ENCODE measurements at places on chromosomes 2 and 18. TPM values are rescaled to one million over a fixed set of nuclear protein-coding genes. Genes with fewer than 3 reads are reported as not detected.
A peak's percentile ranks its signal among the peaks of the same experiment; 100 is the strongest.

INHA gene
- 0.65 TPM for total RNA-seq

TPGS2 gene
- 99.3 TPM for total RNA-seq

RAMP1 gene
- total RNA-seq = not detected

GRCh38 chr2:36633470-36634092 lies 35.6 kb upstream of the FEZ2 start:
- no peaks in the 10 kb centered on the region for H3K36me3 ChIP-seq
- no peak overlapping the region for H3K4me3 ChIP-seq
- H3K27ac ChIP-seq = no peak overlapping the region
- H3K27me3 ChIP-seq = no peaks in the 10 kb centered on the region
- DNase-seq = no peak

- H3K27me3 ChIP-seq = no peaks in the 10 kb centered on the region
- no peak overlapping the region for H3K4me3 ChIP-seq
- no peak overlapping the region for H3K27ac ChIP-seq
- peaks cover 21% of the 10 kb centered on the region for H3K4me1 ChIP-seq
- H3K36me3 ChIP-seq = no peaks in the 10 kb centered on the region
Observed at GRCh38 chr2:36394804-36395203, 39.2 kb downstream of the CRIM1 start.

DNA sequence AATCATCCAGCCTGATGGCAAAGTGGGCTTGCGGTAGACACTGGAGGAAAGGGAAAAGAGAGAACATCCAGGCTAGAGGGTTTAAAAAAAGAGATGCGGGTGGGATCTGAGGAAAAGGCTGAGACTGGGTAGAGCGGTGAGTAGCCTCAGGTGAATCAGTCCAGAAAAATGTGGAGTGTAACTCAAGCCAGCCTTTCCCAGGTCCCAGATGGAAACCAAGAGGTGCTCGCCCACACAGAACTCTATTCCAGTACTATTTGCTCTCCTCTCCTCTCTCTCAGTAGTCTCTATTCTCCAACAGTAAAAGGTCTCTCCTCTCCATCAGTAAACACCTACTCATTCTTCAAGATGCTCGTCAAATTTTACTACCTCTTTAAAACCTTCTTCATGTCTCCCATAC lies 38.3 kb upstream of the NRP2 start:
- H3K27ac ChIP-seq = no peak overlapping the region
- no peaks in the 10 kb centered on the region for H3K27me3 ChIP-seq
- H3K4me1 ChIP-seq = peaks cover 2% of the 10 kb centered on the region
- DNase-seq = no peak
- H3K4me3 ChIP-seq = no peak overlapping the region

DNA sequence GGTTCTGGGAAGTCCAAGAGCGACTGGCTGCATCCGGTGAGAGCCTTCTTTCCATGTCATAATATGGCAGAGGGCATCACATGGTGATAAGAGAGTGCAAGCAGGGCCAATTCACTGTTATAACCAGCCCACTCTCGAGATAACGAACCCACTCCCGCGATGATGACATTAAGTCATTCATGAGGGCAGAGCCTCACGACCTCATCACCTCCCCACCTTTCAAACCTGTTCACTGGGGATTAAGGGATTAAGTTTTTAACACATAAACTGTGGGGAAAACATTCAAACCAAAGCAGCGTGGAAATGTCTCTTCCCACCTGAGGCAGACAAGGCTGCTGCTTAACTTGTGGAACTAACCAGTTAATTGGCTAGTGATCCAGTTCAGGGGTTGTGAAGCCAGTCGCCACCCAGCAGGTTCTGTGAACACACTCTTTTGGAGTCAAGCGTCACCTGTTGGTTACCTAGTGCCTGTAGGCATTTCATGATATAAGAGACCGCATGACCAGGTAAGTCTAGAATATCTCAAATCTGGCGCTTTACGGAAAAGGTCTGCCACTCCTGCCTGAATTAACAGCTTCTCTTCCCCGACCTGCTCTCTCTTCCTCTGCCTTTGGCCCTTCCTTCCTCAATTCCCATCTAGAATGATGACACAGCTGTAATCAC lies 54.3 kb downstream of the EDAR start:
- H3K4me3 ChIP-seq = no peak overlapping the region
- no peaks in the 10 kb centered on the region for H3K27me3 ChIP-seq
- no peak overlapping the region for H3K27ac ChIP-seq

- H3K27ac ChIP-seq = no peak overlapping the region
- no peak for DNase-seq
- no peaks in the 10 kb centered on the region for H3K36me3 ChIP-seq
- H3K27me3 ChIP-seq = no peaks in the 10 kb centered on the region
- no peaks in the 10 kb centered on the region for H3K4me1 ChIP-seq
- no peak overlapping the region for H3K4me3 ChIP-seq
Observed at GRCh38 chr18:21053127-21053526, 58.5 kb downstream of the ROCK1 start.

DNA sequence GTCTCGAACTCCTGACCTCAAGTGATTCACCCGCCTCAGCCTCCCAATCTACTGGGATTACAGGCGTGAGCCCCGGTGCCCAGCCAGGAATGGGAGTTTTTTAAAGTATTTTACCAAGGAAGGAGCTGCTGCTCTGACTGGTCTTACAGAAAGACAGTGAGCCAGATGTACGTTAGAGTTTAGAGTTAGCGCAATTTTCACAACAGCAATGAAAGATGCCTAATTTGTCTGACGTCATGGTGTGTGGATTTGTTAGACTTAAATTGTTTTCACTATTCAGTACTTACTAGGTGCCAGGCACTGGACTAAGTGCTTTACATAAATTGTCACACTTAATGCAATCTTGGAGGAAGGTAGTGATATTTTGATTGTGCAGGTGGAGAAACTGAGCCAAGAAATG lies 12.4 kb upstream of the RPL37A start:
- H3K27me3 ChIP-seq = no peaks in the 10 kb centered on the region
- no peak for DNase-seq
- H3K4me3 ChIP-seq = no peak overlapping the region
- H3K27ac ChIP-seq = no peak overlapping the region

DNA sequence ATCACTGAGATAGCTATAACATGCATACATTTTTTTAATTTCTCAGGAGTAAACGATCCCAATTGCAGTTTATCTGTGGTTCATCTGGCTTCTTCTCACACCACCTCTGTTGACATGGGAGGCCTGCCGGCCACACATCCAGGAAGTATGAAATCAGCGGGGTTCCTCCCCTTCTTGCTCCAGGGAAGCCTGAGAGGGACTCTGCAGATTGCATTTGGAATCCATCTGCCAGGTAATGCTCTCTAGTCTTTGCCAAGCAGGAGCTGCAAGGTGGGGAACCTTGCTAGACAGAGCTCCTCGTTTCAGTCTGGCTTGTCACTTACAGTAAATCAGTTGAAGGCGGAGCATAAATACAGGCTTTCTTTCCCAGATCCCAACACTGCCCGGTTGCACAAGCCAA lies 49.9 kb downstream of the SOX11 start:
- H3K4me3 ChIP-seq = no peak overlapping the region
- no peaks in the 10 kb centered on the region for H3K36me3 ChIP-seq
- H3K4me1 ChIP-seq = no peaks in the 10 kb centered on the region
- no peaks in the 10 kb centered on the region for H3K27me3 ChIP-seq
- no peak for DNase-seq

DNA sequence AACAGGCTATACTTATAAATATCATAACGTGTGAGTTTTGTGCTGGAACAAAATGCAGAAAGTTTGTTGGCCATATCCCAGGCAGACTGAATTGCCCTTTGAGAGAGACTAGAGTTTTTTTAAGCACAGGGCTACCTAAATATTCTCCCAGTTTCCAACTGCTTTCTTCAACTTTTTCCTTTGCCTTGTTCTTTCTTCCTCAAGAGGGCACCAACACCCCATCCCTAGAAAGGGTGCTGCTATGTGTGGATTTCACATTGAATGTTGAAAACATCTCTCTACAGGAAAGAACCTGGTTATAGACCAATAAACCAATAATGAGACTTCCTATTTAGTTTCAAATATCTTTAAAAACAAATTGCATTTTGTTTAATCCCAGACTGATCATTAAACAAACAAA lies 87.9 kb downstream of the ICOS start:
- H3K27ac ChIP-seq = no peak overlapping the region
- DNase-seq = peak; percentile 57
- no peaks in the 10 kb centered on the region for H3K36me3 ChIP-seq
- peaks cover 13% of the 10 kb centered on the region for H3K4me1 ChIP-seq
- no peaks in the 10 kb centered on the region for H3K27me3 ChIP-seq

- H3K27me3 ChIP-seq = 0 out of 2 replicates have a peak, but pooled peaks cover 3% of the 10 kb centered on the region
- H3K4me3 ChIP-seq = no peak overlapping the region
- no peak overlapping the region for H3K27ac ChIP-seq
- peaks cover 10% of the 10 kb centered on the region for H3K4me1 ChIP-seq
Observed at GRCh38 chr2:230166557-230167170, 53.1 kb downstream of the SP110 start.

DNA sequence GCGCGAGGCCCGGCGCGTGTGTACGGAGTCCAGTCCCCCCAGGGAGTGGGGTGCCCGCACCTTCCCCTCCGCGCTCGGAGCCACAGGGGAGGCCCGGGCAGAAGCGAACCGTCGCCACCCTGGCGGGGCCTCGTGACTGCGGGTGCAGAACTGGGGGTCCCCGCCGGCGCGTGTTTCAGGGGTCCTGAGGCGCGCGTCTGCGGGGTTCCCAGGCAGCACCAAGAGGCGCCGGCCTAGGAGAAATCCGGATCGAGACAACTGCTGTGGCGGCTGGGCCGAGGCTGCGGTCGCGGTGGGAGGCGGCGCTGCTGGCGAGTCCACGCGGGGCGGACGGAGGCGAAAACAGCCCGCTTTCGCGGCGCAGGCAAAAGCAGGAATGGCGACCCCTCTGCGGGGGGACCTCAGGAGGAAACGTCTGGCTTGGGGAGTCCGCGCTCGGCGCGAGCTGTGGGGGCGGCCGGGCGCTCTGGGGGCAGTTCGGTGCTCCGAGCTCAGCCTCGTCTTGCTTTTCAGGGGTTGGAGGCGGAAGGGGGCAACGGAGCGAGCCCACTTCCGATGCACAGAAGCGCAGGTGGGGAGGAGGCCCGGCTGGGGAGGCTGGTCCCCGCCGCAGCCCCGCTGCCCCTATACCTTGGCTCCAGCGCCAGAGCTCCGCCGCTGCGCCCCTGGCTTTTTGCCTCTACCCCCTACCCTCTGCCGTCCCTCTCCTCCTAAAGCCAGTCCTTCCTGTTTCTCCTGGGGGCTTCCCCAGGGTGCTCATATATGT lies 81.5 kb upstream of the LDLRAD4 start:
- H3K36me3 ChIP-seq = no peaks in the 10 kb centered on the region
- no peak overlapping the region for H3K27ac ChIP-seq
- no peak for DNase-seq
- H3K4me1 ChIP-seq = no peaks in the 10 kb centered on the region
- H3K4me3 ChIP-seq = no peak overlapping the region
- no peaks in the 10 kb centered on the region for H3K27me3 ChIP-seq

DNA sequence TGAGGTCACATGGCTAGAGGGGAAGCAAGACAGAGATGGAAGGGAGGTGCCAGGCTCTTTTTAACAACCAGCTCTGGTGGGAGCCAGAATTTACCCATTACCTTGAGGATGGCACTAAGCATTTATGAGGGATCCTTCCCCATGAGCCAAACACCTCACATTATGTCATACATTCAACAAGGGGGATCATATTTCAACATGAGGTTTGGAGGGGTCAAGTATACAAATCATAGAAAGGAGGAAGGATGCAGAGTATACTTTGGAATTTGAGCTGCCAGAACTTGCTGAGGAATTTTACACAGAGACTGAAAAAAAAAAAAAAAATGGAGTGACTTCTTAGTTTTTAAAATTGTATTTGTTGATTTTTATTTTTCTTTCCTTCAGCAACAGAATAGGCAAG lies 891.4 kb downstream of the CCDC85A start:
- H3K36me3 ChIP-seq = no peaks in the 10 kb centered on the region
- DNase-seq = no peak
- H3K4me1 ChIP-seq = peaks cover 3% of the 10 kb centered on the region
- no peak overlapping the region for H3K27ac ChIP-seq
- no peak overlapping the region for H3K4me3 ChIP-seq

GRCh38 chr2:113283704-113284284 lies 5.1 kb upstream of the PAX8 start:
- H3K4me3 ChIP-seq = no peak overlapping the region
- H3K27ac ChIP-seq = peak overlapping the region; percentile 84
- H3K27me3 ChIP-seq = no peaks in the 10 kb centered on the region
- DNase-seq = peak; percentile 94
- no peaks in the 10 kb centered on the region for H3K36me3 ChIP-seq
- H3K4me1 ChIP-seq = peaks cover 35% of the 10 kb centered on the region

GRCh38 chr2:238143239-238143951 lies 4.9 kb downstream of the KLHL30 start:
- H3K36me3 ChIP-seq = no peaks in the 10 kb centered on the region
- no peaks in the 10 kb centered on the region for H3K27me3 ChIP-seq
- H3K4me1 ChIP-seq = peaks cover 47% of the 10 kb centered on the region

- H3K36me3 ChIP-seq = no peaks in the 10 kb centered on the region
- H3K4me3 ChIP-seq = no peak overlapping the region
- H3K27ac ChIP-seq = no peak overlapping the region
- no peaks in the 10 kb centered on the region for H3K27me3 ChIP-seq
- DNase-seq = no peak
Observed at GRCh38 chr2:231664727-231665126, 43.6 kb upstream of the PTMA start.

DNA sequence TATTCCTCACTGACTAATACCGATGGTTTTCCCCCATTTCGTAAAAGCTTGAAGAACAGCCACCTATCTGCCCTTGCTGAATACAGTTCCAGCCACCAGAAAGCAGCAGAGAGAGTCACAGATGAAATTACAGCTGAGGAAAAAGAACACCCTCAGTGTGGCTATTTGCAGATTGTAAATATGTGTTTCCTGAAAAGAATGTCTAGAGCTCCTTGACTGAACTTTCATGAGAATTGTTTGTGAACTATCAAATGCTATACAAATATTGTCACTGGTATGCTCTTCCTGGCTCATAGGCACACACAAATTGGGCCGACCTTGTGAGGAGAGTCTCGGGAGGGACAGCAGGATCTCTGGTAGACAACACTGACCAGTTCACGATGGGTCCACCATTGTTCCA lies 58.1 kb upstream of the TTC39C start:
- no peaks in the 10 kb centered on the region for H3K36me3 ChIP-seq
- no peaks in the 10 kb centered on the region for H3K4me1 ChIP-seq
- H3K27me3 ChIP-seq = no peaks in the 10 kb centered on the region
- no peak overlapping the region for H3K4me3 ChIP-seq

DNA sequence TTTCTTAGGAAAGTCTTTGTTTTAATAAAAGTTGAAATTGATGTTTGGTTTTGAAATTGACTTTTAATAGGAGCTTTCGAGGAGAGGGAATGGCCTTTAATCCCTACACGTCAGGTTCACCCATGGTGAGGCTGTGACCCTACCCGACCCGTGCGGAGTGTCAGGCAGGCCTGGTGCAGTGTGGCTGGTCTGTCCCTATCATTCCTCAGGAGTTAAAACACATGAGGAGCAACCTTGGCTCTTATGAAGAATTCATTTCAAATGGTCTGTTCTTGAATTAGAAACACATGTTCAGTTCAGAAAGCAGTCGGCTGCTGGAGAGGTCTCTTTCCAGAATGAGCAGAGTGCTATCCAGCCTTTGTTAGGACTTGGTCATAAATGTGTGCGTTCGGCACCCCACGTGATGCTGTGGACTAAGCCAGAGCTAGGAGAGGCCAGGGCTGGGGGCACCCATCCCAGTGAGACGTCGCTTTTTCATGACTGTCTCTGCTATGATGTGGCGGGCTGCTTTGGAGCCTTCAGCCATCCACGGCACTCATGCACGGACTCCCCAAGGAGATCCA lies 54.7 kb downstream of the EMILIN2 start:
- H3K27ac ChIP-seq = no peak overlapping the region
- no peaks in the 10 kb centered on the region for H3K36me3 ChIP-seq
- H3K27me3 ChIP-seq = no peaks in the 10 kb centered on the region
- no peaks in the 10 kb centered on the region for H3K4me1 ChIP-seq

All from SJCRH30 (cell line).